ENCODE measurements at places on chromosomes 5 and 9.

- DNase-seq: no peak
These were observed 605.1 kb upstream of the DAB2 start for GRCh38 chr5:40029711-40030495.

GRCh38 chr5:134174841-134175839, 1.6 kb downstream of the SKP1 start:
- no peak for DNase-seq

DNA sequence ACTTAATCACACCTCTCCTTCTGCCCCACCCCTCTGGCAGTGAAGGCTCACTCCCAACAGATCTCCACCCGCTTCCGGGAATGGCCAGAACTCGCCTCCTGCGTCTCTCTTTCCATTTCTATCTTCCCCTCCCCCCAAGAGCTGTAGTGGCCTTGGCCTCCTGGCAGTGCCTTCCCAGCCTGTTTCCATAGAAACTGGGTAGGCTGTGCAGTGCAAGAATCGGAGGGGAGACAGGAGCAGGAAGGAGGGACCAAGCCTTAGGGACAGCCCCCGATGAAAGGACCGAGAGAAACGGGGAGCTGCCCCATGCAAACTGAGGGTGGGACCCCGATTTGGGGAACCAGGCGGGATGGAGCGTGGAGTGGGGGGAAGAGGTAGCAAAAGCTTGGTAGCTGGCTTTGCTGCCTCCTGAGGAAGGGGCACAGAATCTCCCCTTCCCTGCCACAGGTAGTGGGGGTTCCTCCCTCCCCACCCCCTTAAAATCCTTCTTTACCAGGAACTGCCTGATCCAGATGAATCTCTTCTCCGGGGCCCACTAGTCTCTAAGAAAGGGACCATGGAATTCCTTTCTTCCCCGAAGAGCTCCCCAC, 4.5 kb upstream of the PCDH1 start:
- DNase-seq: no peak

GRCh38 chr9:91174772-91175171, 186.9 kb downstream of the AUH start:
- DNase-seq: no peak

- no peak for DNase-seq
These were observed 659.1 kb downstream of the EFNA5 start for GRCh38 chr5:107011605-107012004.

DNA sequence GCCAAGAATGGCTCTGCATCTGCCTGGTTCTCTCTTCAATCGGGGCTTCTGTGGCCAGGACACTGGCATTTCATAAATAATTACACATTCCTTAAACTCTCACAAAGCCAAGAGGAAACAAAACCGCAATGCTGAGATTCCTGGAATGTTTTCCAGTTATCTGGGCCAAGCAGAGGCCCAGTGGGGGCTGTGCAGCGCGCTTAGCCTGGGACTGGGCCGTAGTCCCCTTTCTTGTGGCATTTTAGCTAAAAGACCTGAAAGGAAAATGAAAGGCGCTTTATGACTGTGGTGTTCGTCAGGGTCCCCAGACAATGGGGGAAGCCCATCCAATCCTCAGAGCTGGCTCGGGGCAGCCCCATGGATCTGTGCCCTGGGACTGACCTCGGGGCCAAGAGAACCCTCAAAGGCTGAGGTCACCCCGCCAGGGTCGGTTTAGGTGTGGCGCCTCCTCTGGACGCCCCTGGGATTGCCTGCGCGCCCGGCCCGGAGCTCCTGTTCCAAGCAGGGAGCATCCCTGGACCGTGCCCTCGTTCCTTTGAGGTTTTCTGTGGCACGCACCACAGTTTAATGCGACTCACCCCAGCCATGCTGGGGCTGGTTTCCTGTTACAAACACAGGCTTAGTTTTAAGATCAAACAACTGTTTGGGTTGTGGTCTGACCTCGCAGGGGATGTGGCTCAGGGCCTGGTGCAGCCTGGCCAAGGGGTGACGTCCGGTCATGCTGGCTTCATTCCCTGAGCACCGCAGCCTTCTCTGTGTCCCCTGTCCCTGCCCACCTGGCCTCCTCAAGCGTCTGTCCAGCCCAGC, 51.5 kb upstream of the NKD2 start:
- DNase-seq: no peak

GRCh38 chr5:87277279-87277835, 9.7 kb downstream of the RASA1 start:
- no peak for DNase-seq

- no peak for DNase-seq
These were observed 65.2 kb upstream of the RNF130 start for GRCh38 chr5:180136630-180137381.

- DNase-seq: no peak
These were observed 271.5 kb downstream of the CCDC171 start for GRCh38 chr9:15824310-15824709.

GRCh38 chr9:99962680-99963261, 56.3 kb downstream of the STX17 start:
- DNase-seq: no peak

DNA sequence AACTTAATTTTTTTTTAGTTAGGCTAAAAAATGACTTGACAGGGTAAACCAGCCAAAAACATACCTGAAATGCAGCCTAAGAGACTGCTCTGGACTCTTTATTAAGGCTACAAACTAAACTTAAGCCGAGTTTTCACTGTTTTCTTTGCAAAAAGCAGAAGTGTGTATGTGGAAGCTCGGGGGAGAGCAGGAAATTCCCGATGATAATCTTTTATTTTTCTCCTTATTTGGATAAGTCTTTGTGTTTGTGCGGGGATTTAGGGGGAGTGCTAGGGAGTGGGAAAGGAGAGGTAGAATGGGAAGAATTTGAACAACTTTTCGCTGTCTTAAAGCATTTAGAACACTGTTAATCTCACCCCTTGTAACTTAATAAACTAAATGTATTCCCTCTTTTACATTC, 30.7 kb upstream of the GPR21 start:
- no peak for DNase-seq

- no peak for DNase-seq
These were observed 35.2 kb downstream of the MRPS27 start for GRCh38 chr5:72284559-72285423.

GRCh38 chr9:27377811-27378456, 81.0 kb upstream of the EQTN start:
- no peak for DNase-seq

DNA sequence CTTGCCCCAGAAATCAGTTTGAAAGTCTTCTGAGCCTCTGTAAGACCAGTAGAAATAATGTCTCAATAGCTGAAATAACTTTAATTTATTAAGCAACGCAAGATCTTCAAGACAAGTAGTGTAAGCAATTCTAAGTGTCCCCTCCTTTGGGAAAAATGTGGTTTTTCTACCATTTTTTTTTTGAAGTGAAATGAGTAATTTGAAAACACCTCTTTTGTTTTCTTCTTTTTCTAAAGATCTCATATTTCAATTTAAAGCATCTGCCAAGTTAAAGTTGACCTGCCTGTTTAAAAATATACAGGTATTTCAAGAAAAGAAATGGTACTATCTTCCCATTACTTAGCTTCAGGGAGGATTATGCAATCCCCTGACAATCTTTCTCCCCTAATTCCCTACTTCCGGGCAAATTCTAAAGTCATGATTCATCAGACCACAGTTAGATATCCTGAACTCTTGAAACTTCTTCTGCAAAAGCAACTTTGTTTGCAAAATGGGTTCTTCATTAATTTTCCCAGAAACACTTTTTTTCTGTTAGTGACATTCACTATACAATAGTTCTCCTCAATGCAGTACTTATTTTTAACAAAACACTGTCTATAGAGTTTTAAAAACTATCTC, 7.8 kb upstream of the ANXA1 start:
- no peak for DNase-seq

DNA sequence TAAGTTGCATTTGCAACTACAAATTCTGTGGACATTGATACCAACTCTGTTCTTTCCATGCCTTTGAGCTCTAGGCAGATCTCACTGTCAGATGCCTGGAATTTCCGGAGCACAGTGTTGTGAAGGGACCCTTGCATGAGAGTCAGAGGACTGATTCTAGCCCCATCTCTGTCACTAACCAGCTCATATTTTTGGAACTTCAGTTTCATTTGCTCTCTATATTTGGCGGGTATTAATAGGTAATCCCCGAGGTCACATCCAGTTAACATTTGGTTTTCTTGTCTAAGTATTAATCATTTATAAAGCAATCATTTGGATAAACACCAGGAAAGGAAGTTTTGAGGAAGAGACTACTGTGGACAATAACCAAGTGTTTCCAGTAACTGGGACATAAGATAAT, 115.7 kb downstream of the MAN2A1 start:
- DNase-seq: no peak

- peak; percentile 65 for DNase-seq
These were observed 53.6 kb downstream of the GPR107 start for GRCh38 chr9:130107234-130107861.

GRCh38 chr9:112145886-112146285, 29.2 kb downstream of the SUSD1 start:
- no peak for DNase-seq

DNA sequence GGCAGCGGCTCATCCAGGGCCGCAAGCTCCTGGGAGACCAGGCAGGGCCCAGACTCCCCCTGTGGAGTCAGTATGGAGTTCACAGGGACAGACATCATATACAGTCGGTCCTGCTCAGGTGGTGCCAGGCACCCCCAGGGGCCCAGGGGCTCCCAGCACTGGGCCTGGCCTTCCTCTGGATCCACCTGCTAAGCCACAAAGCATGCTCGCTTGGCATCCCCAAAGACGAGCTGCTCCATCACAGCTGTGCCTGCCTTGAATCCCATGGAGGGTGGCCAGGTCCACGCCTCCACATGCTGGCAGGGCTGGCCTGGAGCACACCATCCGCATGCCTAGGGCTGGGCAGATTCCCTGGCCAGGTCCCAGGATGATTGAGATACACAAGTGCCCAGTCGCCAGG, 4.6 kb downstream of the BICD2 start:
- no peak for DNase-seq

- DNase-seq: no peak
These were observed 33.5 kb upstream of the ADAM19 start for GRCh38 chr5:157608972-157609565.

- no peak for DNase-seq
These were observed 39.0 kb upstream of the ZFYVE16 start for GRCh38 chr5:80368661-80369480.

DNA sequence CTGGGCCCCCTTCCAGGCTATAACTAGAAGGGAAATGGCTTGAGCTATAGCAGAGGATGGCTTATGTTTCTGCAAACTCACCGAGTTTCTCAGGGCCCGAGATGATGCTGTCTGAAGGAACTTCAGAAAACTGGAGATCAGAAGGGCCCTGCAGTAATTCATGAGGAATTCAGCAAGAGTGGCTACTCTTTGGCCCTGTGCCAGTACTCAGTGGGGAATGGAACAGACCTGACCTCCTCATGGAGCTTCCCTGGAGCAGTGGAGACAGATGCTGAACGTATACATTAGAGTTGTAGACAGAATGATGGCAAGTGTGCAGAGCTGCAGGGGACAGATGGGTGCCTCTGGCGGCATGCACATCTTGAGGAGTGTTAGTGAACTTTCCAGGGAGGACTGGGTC, 17.3 kb upstream of the SMIM32 start:
- no peak for DNase-seq

DNA sequence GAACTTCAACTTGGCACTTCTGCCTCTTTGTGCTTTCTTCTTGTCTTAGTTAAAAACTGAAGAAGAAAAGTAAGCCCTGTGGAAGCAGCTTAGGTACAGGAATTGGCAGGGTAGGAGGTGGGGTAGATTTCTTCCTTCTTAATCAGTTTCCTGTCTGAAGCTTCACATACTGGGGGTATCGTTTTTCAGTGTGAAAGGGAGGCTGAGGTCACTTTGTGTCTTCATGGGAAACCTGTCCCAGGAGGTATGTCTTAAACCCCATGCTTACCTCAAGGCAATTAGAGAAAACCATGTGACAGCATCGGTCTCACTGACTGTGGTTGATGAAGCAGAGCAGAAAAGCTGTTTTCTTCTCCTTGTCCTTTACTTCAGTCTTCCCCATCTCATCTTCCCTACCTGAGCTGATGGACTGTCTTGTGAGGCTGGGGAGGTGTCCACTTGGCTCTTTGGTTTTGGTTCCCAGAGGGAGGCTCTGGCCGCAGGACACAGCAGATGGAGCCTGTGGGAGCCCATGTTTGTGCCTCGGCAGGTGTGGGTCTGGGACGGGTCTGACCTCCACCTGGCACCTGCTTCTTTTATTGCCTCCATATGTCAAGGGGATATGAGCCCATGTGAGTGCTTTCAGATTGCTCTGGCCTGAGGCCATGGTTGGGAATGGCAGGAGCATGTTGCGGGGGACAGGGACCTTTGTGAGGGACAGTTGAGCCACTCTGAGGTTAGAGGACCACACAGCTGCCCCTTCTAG, 47.0 kb downstream of the SH3GL2 start:
- no peak for DNase-seq

GRCh38 chr9:6562871-6563430, 82.6 kb downstream of the GLDC start:
- no peak for DNase-seq

DNA sequence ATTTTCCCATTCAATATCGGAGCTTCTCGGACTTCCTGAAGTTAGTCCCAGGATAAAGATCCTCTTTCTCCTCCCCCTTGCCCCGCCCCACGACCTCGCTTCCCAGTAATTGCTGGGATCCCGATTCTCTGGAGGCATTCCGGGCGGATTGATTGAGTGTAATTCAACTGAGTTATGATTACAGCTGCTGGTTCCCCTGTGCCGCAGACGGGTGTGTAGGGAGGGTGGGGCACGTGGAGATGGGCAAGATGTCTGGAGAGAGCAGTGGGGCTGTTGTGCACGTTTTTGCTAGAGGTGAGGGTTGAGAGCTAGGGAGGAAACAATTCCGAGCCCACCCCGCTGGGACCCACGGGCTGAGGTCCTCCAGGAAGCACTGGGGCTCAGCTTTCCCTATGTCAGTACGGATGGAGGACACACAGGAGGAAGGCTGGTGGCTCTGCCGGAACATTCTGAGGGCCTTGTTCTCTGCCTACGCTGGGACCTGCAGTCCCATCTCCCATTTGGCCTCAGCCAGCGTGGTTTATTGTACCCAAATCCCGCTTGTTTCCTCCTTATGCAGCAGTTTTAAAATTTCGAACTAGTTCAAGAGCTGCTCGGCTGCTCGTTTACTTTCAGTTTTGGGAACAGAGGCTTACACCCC, 2.4 kb upstream of the DMRT2 start:
- no peak for DNase-seq

- no peak for DNase-seq
These were observed 219.0 kb downstream of the AOPEP start for GRCh38 chr9:94945197-94946144.

- no peak for DNase-seq
These were observed 31.8 kb upstream of the CKS2 start for GRCh38 chr9:89278997-89279739.

- DNase-seq: no peak
These were observed 47.7 kb downstream of the MTMR12 start for GRCh38 chr5:32264957-32265572.

DNA sequence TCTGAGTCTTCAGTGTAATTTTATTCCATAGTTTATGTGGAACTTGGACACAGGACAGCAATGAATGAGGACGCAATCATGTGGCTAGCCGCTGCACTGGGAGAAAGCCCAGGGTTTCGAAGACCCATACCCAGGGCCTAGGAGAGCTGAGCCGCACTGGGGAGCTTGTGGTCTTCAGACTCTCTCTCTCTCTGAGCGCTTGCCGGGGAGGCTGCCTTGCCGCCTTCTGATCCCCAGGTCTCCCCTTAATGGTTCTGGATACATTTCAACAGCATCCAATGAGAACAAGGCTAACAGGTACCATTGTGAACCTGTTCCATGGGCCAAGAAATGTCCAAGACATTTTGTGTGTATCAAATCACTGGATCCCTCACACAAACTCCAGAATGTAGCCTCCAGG, 383.4 kb downstream of the ICE1 start:
- no peak for DNase-seq

All from activated T-helper 1 cell treated with Interleukin-2 at 50 U/mL for 16 hours (primary cell).